ENCODE measurements at places on chromosomes 11 and 22.
A peak's percentile ranks its signal among the peaks of the same experiment; 100 is the strongest.

GRCh38 chr22:23038334-23038642, 32.0 kb upstream of the GNAZ start:
- H3K27me3 ChIP-seq, result no peaks in the 10 kb centered on the region
- no peak overlapping the region for H3K4me3 ChIP-seq
- no peak for DNase-seq
- no peaks in the 10 kb centered on the region for H3K36me3 ChIP-seq
- H3K4me1 ChIP-seq, result no peaks in the 10 kb centered on the region

GRCh38 chr11:27401833-27402316, 38.9 kb upstream of the CCDC34 start:
- DNase-seq, result no peak
- no peaks in the 10 kb centered on the region for H3K36me3 ChIP-seq

- no peaks in the 10 kb centered on the region for H3K27me3 ChIP-seq
- no peak overlapping the region for H3K4me3 ChIP-seq
- H3K4me1 ChIP-seq, result no peaks in the 10 kb centered on the region
- peak overlapping the region; percentile 65 for H3K27ac ChIP-seq
- peak; percentile 18 for DNase-seq
Measured at GRCh38 chr11:64208086-64208795, 1.7 kb downstream of the FERMT3 start.

DNA sequence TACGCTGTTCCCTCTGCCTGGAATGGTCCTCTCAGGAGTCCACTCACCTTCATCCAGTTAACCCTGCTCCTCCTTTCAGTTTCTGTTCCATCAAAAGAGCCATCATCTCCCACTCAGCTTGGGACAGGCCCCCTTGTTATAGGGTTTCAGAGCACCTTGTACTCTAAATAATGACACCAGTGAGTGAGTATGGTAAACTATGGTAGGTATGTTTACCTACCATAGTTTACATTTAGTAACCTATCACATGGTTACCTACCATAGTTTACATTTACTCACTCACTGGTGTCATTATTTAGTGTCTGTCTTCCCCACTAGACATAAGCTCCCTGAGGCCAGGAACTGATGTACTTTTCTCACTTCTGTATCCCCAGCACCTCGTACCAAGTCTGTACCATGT, 130.2 kb upstream of the SESN3 start:
- H3K27me3 ChIP-seq, result no peaks in the 10 kb centered on the region
- H3K4me3 ChIP-seq, result no peak overlapping the region
- H3K36me3 ChIP-seq, result no peaks in the 10 kb centered on the region
- no peak overlapping the region for H3K27ac ChIP-seq

DNA sequence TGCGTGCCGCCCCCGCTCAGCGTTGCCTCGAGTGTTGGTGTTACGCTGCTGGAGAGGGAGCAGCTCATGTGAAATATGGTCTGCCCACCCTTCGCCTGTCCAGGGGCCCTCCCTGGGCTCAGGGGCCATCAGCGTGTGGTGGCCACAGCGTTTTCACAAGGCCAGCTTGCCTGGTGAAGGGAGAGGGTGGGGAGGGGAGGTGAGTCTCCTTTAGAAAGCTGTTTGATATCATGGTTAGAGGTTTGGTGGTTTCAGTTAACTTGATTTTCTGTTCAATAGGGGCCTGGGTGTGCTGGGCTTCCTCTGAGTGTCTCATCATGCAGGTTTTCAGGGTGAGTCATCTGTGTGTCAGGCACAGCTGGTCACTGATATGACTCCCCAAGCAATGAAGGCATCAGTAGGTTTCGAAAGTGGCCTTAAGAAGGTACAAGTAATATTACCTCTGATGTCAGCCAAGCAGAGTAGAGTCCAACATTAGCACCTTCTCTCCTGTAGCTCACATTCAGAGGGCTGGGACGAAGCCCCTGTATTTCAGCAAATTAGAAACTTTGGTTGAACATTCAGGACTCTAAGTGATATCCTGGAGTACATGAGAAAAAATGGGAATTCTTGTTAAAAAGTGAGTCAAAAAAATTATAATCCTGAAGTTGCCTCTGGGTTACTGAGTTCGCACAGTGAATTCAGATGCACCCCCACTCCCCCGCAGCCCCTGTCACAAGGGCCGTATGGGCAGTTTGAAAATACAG, 172.5 kb downstream of the TBC1D22A start:
- H3K36me3 ChIP-seq, result no peaks in the 10 kb centered on the region
- H3K4me3 ChIP-seq, result no peak overlapping the region
- H3K27ac ChIP-seq, result no peak overlapping the region
- no peak for DNase-seq
- no peaks in the 10 kb centered on the region for H3K4me1 ChIP-seq
- H3K27me3 ChIP-seq, result no peaks in the 10 kb centered on the region

GRCh38 chr22:27283714-27284113, 517.8 kb downstream of the MN1 start:
- H3K27ac ChIP-seq, result no peak overlapping the region
- no peak for DNase-seq
- H3K4me3 ChIP-seq, result no peak overlapping the region
- H3K36me3 ChIP-seq, result no peaks in the 10 kb centered on the region

DNA sequence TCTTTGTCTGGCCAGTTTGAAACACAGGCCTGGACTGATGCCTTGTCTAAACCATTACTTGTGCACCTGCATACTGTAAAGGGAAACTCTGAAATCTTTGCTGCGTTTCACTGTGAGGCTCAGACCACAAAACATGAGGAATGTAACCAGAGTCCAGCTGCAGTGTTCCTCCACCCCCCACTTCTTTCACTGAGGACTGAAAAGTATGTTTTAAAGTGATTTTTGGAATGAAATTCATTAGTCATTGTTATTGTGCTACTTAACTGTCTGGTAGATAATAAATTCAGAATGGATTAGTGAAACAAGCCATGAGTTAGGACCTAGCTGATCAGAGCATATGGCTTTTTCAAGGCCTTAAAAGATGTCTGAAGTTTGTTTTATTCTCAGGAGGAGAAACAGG, 181.2 kb downstream of the WNT11 start:
- no peak overlapping the region for H3K4me3 ChIP-seq

DNA sequence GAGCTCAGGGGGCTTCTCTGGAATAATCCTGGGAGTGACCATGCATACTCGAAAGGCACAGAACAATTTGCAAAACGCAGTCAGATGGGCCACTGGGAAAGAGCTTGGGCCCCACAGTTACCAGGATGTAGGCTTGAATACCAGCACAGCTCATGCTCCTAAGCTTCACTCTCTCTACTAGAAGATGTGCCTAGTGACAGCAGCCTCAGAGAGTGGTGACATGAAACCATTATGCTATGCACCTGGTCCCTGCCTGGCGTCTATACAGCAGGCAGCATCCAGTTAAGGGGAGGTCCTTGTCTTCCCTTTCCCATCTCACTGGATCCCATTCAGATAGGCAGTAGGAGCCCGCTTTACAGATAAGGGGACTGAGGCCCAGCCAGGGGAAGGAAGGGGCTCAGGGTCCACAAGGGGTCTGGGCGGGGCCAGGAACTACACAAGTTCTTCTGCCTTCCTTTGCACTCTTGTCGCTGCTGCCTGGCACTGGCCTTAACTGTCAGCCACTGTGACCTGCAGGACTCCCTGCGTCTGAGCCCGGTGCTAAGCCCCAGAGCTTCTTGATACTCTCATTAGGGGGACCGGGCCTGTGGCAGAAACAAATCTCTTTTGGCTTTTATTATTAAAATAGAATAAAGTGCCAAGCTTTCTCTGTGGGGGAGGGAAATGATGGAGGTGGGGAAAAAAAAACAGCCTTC, 21.2 kb upstream of the RASD2 start:
- no peak for DNase-seq
- no peaks in the 10 kb centered on the region for H3K36me3 ChIP-seq
- H3K27ac ChIP-seq, result no peak overlapping the region
- no peaks in the 10 kb centered on the region for H3K4me1 ChIP-seq
- no peak overlapping the region for H3K4me3 ChIP-seq

- no peak overlapping the region for H3K27ac ChIP-seq
- H3K36me3 ChIP-seq, result no peaks in the 10 kb centered on the region
- no peak overlapping the region for H3K4me3 ChIP-seq
- no peaks in the 10 kb centered on the region for H3K4me1 ChIP-seq
- H3K27me3 ChIP-seq, result peaks cover 2% of the 10 kb centered on the region
Measured at GRCh38 chr11:104668797-104669463, 229.3 kb downstream of the CASP12 start.
